Activated CD4-positive, alpha-beta T cell treated with anti-CD3 and anti-CD28 coated beads for 4 hours (primary cell): ENCODE measurements at places on chromosomes 2 and 18.

GRCh38 chr2:108959401-108959800 is 29.6 kb downstream of the EDAR start:
- DNase-seq, result no peak

DNA sequence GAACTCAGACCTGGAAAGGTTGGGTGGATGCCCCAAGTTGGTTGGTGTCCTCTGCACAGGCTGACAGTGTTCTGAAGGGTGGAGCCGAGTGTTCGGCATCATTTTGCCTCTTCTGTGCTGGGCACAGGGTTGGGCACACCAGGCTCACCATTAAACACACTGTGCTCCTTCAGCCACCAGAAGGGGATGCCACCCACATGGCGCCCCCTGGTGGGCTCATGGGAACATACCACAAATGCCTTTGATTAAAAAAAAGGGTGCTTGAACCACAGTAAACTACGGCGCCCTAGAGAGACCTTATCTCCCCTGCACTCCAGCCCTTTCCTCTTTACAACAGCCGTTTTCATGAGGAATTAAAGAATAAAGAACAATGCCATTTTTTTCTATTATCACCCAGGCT is 89.4 kb downstream of the CELF4 start:
- DNase-seq, result no peak

- DNase-seq, result no peak
These were observed 104.5 kb downstream of the UGGT1 start for GRCh38 chr2:128195435-128195984.

- DNase-seq, result no peak
These were observed 71.4 kb upstream of the CDH20 start for GRCh38 chr18:61261870-61262269.

DNA sequence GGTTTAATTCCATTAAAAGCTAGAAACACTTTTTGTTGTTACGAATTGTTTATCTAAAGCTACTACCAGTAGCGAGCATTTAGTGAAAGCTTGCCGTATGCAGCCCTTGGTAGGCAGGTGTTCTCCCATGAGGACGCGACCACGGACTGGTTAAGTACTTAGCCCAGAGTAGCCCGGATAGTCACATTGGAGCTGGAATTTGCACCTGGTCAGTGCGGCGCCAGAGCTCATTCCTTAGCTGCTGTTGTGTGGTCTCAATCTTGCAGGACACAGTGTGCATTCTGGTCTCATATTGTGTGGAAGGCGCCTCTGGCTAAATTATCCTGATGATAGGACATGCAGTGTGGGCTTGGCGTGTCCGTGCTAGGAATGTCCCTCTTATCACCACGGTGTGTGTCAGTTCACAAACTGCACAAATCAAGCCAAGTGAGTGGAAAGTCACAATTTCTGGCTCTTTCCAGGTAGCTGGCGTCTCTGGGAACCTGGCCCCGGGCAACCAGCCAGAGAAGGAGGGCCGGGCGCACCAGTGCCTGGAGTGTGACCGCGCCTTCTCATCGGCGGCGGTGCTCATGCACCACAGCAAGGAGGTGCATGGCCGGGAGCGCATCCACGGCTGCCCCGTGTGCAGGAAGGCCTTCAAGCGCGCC is 133.3 kb downstream of the ZNF236 start:
- DNase-seq, result no peak

- no peak for DNase-seq
These were observed 36.0 kb downstream of the TPGS2 start for GRCh38 chr18:36792634-36793283.
